Fibroblast of villous mesenchyme (primary cell): ENCODE measurements at places on chromosomes 3 and 15. TPM values are rescaled to one million over a fixed set of nuclear protein-coding genes. Genes with fewer than 3 reads are reported as not detected.

DNA sequence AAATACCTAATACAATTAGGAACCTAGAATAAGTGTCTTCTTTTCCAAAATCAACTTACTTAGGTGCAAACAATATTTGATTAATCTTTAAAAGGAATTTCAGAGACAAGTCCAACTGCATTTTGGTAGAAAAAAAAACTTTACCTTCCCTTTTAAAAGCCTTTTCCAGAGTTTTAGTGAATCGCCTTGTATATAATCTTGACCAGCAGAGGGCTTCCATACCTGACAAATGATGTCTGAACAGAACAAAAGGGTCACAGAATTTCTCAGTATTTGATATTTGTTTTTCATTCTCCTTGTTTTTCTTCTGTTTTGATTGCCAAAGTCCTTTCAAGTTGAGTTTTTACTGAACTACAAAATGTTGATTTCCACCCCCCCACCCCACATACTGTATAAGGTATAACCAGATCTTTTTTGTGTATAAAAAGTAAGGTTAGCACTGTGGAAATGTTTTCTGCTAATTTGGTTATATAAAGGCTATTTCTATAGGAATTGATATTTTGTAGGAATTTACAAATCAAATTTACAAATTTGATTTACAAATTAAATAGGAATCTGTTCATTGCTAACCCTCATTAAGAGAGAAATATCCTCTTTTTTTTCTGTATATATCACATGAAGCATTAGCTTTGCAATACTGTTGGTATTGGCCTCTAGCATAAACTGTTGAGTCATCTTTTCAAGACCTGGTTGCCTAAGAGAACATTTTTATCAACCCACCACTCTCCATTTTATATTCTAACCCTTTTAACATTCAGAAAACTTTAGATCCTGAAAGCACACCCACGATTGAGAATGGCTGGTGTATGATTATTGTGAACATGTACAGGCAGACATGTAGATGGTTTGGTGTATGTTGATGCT is 464.1 kb upstream of the RARB start:
- DNase-seq = peak; percentile 32

DNA sequence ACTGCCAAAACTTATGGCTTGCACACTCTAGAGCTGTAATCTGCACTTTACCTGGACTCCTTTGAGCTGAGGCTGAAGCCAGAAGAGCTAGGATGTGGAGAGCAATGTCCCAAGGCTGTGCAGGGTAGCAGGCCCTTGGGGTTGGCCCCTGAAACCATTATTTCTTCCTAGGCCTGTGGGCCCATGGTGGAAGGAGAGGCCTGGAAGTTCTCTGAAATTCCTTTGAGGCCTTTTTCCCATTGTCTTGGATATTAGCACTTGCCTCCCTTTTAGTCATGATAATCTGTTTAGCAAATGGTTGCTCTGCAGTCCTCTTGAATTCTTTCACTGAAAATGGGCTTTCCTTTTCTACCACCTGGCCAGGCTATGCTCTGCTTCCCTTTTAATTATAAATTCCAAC is 102.0 kb upstream of the SGO1 start:
- no peak for DNase-seq

The IL20RB gene
- total RNA-seq = 1.6 and 2.2 TPM in 2 replicates

DNA sequence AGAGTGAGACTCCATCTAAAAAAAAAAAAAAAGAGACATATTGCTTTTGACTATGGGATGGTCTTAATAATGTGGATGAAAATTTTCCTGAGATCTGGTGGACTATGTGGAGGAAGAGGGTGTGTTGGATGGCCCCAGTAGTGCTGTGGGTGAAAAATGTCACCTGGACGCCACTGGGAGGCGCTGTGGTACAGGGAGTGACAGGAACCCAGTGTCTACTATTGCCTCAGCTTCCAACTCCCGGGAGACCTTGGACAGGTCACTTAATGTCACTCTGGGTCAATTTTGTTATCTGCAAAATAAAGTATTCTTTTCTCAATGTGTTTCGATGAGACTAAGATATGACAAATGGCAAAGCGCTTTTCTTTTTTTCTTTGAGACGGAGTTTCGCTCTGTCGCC is 27.7 kb upstream of the DCP1A start:
- peak; percentile 60 for DNase-seq

- DNase-seq = no peak
These were observed 48.6 kb downstream of the CTXND1 start for GRCh38 chr15:80203361-80203885.

DNA sequence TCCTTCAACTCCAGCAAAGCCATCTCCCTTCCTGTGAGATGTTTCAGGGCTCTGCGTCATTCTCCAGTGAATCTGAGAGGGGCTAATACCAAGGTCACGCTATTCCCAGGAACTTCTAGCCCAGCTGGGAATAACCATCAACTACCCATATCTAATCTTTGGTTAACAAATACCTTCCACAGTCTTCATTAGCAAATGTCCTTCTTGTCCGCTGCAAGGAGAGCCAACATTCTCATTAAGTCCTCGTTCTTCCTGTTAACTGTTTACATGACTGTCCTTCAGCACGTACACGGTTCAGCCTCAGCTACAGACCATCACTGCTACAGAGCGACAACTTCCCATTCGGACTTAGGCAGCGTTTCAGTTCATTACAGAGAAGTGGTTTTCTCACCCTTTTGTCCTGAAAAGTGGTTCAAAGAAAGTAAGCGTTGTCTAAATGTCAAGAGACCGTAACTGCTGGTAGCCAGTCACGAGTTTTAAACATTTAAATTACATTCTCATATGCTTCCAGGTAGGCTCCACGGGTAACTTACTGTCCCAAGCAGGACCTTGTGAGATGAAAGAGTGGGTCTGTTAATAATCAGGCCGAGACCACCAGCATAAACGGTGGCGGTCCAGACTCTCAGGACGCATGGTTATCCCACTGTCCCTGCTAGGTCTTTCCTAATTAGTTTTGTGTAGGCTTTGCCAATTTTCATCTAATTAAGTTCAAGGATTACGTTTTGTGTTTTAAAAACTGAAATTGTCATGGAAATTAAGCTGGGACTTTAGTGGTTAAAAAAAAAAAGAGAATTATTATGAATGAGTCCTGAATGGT is 63.8 kb downstream of the CHSY1 start:
- peak; percentile 100 for DNase-seq

The SNRPN gene
- total RNA-seq = 92.1 and 109 TPM in 2 replicates

- no peak for DNase-seq
These were observed 46.8 kb downstream of the LIPC start for GRCh38 chr15:58478579-58478978.
